Cerebellum (tissue), 4 donors: ENCODE measurements at places on chromosomes 3 and 15. TPM values are rescaled to one million over a fixed set of nuclear protein-coding genes. Genes with fewer than 3 reads are reported as not detected.
A peak's percentile ranks its signal among the peaks of the same experiment; 100 is the strongest.

DNA sequence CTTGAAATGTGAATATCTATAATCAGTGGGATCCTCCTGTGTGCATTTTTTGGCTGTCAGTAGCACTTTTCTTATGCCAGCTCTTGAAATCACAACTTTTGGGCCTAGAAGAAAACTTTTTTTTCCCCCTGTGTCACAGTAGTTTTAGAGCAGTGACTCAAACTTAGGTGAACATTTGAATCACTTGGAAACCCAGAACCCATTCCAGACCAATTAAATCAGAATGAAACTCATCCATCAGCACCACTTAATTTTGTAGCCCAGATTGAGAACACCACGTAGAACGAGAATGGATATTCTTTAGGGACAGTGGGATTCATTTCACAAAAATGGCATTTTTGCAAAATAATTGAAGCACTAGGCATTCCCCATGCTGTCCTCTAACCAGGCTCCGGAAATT is 224.8 kb upstream of the NANOGP8 start:
- DNase-seq, result no peak

- no peak for DNase-seq
These were observed 9.9 kb upstream of the NUDT16 start for GRCh38 chr3:131371688-131372066.

DNA sequence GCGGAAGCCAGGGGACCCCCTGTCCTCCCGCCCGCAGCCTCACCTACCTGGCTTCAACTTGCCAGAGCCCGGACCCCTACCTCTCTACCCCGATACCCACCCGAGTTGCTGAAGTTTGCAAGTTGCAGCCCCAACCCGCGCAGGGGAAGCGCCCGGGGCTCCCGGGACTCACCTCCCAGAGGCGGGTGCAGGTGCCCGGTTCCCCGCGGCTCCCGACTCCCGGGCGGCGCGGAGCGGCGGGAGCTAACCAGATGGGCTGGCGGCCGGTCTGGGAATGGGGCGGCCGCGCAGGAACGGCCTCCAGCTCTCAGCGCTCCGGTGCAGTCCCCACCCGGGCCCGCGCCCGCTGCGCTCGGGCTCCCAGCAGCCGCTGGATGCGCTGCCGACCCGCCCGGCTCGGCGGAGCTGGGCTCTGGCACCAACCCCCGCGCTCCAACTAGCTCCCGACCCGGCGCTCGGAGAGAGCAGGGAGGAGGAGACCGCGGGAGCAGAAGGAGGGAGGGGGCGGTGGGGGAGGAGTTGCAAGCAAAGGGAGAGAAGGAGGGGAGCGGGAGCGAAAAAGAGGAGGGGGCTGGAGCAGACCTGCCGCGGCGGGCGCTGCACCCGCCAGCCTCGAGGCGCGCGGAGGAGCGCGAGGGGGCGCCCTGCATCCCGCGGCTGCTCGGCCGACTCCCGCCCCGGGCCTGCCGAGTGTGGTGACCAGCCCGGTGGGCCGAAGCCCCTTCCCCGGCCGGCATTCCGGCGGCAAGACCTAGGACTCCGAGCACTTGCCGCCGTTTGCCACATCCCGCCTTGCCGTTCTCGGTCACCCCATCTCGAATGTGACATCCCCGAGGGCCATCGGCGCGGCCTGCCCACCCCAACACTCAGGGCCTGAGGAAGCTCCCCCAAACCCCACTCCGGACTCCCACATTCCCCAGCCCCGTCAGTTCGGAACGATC is at the start of gene SEMA5B:
SEMA5B (minus strand) TSS at position 472 of the 941 bp plus-strand sequence. CDS start 66,500 bp downstream, outside the sequence.
- DNase-seq, result peak; percentile 27

GRCh38 chr3:124576565-124577493 is 153.4 kb upstream of the UMPS start:
- DNase-seq, result no peak

- no peak for DNase-seq
These were observed 50.2 kb upstream of the LRRC58 start for GRCh38 chr3:120399372-120399771.

DNA sequence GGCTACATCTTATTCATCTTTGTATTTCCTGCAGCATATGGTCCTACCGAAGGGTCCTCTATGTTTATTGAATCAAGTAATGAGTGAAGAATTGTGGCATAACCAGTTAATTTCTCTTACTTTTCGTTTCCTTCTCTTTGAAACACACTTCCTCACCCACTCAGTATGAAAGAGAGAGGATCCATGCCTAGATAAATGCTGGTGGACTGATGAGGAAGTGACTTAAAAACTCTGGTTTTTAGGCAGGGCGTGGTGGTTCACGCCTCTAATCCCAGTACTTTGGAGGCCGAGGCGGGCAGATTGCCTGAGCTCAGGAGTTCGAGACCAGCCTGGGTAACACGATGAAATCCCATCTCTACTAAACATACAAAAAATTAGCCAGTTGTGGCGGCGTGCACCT is 2.2 kb upstream of the MB21D2 start:
- no peak for DNase-seq

- peak; percentile 1 for DNase-seq
These were observed 62.8 kb downstream of the OTOL1 start for GRCh38 chr3:161559177-161559998.

- DNase-seq, result no peak
These were observed 877 bp upstream of the FEM1B start for GRCh38 chr15:68276668-68277067.

GRCh38 chr15:68317281-68318007 is 39.9 kb downstream of the FEM1B start:
- no peak for DNase-seq

Gene TGM5
- total RNA-seq, result not detected
